ENCODE measurements at places on chromosomes 2 and 18. TPM values are rescaled to one million over a fixed set of nuclear protein-coding genes. Genes with fewer than 3 reads are reported as not detected.

GRCh38 chr2:8015848-8016600, 665.8 kb upstream of the ID2 start:
- DNase-seq = no peak

- DNase-seq = no peak
Measured at GRCh38 chr2:844715-845114, 105.9 kb upstream of the SNTG2 start.

- peak; percentile 76 for DNase-seq
Measured at GRCh38 chr2:38722271-38723061, 28.7 kb downstream of the SRSF7 start.

- no peak for DNase-seq
Measured at GRCh38 chr2:207464007-207464406, 65.8 kb upstream of the CREB1 start.

GRCh38 chr2:26298638-26299393, 47.1 kb upstream of the SELENOI start:
- DNase-seq = peak; percentile 42

DNA sequence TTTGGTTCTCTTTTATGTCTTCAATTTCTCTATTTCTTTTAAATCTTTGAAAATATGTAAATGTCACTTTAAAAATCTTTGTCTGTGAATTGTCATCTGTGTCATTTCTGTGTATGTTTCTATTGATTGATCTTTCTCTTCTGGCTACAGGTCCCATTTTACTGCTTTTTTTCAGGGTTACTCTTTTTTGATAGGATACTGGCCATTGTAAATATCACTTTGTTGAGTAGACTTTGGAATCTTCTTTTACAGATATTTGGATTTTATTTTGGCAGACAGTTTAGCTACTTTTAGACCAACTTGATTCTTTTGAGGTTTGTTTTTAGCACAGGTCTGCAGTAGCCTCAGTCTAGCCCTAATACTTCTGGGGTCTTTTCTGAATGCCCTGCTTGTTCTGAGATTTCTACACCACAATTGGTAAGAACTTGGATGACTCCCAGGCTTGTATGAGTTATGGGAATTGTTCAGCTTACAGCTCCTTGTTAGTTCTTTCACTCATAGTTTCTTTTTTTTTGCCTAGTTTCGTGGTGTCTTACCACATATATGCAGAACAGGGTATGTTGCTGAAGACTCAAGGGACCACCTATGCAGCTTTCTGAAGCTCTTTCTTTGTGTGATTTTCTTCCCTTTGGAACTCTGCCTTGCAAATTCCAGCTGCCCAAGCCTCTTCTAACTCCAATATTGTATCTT, 122.2 kb downstream of the QPCT start:
- DNase-seq = no peak

Gene GATA6
- not detected for total RNA-seq

Gene CNGA3
- total RNA-seq = not detected

DNA sequence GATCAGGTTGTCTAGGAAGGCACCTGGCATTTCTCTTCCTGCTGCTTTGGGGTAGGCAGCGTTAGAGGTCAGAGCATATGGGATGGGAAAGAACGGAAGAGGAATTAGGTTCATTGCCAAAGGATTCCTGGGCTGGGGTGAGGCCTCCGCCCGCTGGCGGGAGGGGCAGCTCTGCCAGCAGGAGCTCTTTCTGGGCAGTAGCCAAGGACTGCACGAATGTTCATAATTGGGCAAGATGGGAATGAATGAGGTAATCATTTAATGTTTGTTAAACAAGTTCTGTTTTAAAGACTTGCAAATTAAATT, 253.9 kb downstream of the AGAP1 start:
- no peak for DNase-seq

- DNase-seq = no peak
Measured at GRCh38 chr2:220891405-220891804, 680.7 kb downstream of the EPHA4 start.

- DNase-seq = no peak
Measured at GRCh38 chr2:134795765-134796164, 42.7 kb upstream of the ACMSD start.

- no peak for DNase-seq
Measured at GRCh38 chr18:10453261-10453805, 1.1 kb upstream of the APCDD1 start.

- DNase-seq = no peak
Measured at GRCh38 chr2:149928011-149928410, 340.4 kb upstream of the MMADHC start.

DNA sequence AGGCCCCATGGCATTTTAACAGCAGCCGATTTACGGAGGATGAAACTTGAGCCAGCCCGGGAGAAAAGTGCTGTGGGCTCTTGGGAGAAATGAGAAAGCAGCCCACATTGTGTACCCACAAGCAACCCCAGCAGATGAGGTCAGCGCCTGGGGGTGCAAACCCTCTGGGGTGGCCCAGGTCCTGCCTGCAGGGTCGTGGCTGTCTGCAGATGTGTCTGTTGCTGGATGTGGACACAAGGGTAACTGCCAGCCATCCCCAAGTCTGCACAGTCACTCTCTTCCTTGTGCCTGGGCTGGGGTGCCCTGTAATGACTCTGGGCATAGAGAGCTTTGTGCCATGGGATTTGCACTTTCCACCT, 170.8 kb downstream of the PRKCE start:
- DNase-seq = no peak

GRCh38 chr2:101613056-101613704, 84.3 kb upstream of the MAP4K4 start:
- DNase-seq = no peak

Gene DUSP19
- 2.0 TPM for total RNA-seq

DNA sequence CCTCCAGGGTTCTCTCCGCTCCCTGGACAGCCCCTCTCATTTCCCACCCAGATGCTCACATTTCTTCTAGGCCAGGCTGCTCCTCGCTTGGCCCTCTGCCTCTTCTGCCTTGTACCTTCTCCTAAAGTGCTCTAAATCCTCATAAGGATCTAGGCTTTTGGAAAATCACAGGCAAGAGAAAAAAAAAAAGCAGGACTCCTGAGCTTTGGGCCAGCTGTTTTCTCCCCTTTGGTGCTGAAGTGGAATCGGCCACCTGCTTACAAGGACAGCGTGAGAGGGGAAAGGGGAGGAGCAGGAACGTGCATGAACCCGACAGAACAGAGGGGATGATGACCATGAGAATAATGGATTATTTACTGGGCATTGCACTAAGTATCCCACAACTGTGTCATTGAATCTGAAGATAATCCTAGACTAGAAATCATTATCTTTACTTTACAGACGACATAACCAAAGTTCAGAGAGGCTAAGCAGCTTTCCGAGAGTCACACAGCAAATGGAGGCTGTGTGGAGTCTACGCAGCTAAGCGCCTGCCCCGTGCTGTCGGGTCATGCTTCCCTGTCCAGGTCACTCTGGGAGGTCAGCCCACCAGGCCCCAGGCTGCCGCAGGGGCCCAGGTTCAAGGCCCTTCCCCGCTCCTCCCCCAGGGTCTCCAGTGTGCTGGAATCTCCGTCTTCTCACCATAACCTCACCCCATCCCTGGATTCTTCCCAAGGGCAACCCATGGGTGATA, 141.9 kb downstream of the PXDN start:
- DNase-seq = no peak

- DNase-seq = no peak
Measured at GRCh38 chr18:14921547-14921946, 173.6 kb downstream of the ANKRD30B start.

DNA sequence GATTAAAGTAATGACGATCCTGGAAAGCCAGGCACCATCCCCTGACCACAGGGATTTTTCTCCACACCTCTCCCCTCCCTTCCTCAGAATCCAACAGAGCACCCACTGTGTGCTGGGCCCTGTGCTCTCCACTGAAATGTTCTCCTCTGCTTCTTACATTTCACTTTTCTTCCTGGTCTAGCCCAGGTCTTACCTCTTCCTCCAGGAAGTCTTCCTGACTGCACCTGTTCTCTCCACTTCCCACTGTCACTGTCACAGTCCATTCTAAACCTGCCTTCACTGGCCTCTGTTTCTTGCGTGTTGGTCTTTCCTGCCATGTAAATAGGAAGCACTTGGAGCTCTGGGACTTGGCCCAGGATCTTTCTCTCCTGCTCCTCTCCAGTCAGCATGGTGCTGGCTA, 7.4 kb upstream of the NGEF start:
- DNase-seq = no peak

Gene RANBP2
- total RNA-seq = 81.4 TPM

GRCh38 chr2:11343650-11344341, 640 bp downstream of the ROCK2 start:
- peak; percentile 39 for DNase-seq

GRCh38 chr2:173350383-173350782, 4.3 kb upstream of the CDCA7 start:
- no peak for DNase-seq

- DNase-seq = peak; percentile 16
Measured at GRCh38 chr2:109516445-109517117, 97.2 kb downstream of the SEPTIN10 start.

DNA sequence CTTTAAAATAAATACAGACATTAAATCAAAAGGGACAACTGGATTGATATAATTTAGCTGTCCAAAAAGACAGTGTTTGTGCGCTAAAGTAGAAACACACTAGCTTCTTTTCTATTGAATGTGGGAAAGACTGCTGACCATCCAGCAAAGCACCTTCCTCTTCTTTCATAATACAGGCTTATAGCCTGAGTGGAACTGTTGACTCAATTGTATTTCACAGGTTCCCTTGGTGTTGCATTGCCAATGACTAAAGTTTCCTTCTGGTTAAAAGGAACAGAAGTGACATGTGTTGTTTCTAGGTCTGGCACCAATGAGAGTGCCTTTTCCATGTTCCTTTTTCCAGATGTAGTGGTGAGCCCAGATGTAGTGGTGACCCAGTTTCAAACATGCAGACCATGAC, 412.3 kb downstream of the RNF144A start:
- no peak for DNase-seq

DNA sequence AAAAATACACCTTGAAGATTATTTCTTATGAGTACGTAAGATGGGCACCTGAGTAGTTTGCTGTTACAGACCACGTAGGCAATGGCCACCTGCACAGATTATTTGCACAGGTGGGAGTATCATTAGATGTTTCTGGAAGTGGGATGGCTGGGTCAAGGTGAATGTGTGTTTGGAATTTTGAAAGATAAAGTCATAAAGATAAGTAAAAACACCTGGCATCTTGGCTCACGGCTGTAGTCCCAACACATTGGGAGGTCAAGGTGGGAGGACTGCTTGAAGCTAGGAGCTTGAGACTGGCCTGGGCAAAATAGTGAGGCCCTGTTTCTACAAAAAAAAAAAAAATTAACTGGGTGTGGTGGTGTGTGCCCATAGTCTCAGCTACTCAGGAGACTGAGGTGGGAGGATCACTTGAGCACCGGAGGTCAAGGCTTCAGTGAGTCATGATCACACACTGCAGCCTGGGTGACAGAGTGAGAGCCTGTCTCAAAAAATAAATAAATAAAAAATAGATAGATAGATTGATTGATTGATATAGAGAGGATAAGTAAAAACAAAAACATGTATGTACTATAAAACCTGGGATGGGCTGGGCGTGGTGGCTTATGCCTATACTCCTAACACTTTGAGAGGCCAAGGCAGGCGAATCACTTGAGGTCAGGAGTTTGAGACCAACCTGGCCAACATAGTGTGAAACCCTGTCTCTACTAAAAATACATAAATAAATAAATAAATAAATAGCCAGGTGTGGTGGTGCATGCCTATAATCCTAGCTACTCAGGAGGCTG, 30.4 kb downstream of the ODC1 start:
- no peak for DNase-seq

- peak; percentile 80 for DNase-seq
Measured at GRCh38 chr2:98444436-98445176, at the start of gene INPP4A. TSS of gene INPP4A (plus strand) at chr2:98444858. CDS start at chr2:98520049, 75,191 bp downstream.

All from activated naive CD8-positive, alpha-beta T cell treated with anti-CD3 and anti-CD28 coated beads for 36 hours (primary cell).